HuH-7 (cell line): ENCODE measurements at places on chromosomes 7 and 10.

DNA sequence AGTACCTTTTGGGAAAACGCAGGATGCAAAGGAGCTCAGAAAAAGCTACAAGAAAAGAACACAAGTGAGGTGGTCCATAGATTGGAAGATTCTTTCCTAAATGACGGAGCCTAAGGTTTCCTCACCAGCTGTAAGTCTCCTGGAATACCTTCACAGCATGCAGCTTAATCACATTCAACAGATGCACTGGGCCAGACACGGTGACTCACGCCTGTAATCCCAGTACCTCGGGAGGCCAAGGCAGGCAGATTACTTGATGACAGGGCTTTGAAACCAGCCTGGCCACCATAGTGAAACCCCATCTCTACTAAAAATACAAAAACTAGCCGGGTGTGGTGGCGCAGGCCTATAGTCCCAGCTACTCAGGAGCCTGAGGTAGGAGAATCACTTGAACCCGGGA is 228.7 kb downstream of the FRMD4A start:
- no peak for DNase-seq

- DNase-seq: no peak
Observed at GRCh38 chr7:37193087-37193774, 255.4 kb downstream of the ELMO1 start.

GRCh38 chr7:132590162-132590561 is 13.9 kb upstream of the PLXNA4 start:
- DNase-seq: no peak

- no peak for DNase-seq
Observed at GRCh38 chr7:1553512-1554210, 2.3 kb downstream of the TMEM184A start.

DNA sequence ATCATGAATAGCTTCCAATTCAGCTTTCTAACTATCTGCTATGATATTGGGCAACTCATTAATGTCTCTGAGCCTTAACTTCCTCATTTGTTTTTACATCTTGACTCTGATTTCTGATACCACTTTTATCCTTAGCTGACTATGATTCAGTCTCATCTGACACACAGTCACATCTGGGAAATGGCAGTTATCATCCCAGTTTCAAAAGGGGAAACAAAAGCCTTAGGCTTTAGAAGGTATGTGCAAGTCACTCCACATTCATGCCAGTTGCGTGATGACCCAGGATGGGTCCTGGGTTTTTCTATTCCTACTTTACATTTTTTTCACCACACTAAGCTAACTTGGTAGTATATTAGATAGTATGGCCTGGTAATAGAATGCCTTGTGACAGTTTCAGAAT is 12.7 kb downstream of the SCIN start:
- DNase-seq: no peak

DNA sequence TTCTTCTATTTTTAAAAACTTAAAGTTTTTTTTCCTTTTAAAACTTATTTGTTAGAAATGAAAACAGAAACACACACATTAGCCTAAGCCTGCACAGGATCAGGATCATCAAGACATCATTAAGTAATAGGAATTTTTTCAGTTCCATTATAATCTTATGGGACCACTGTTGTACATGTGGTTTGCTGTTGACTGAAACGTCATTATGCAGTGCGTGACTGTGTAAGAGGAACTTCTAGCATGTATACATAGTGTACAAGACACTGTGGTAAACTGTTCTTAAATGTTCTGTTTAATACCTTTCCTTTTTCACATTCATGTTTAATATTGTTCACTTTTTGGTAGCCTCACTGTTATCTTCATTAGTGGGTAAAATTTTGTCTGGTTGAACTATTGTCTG is 12.1 kb downstream of the ENTPD7 start:
- DNase-seq: no peak

GRCh38 chr7:35701287-35701900 is 6.5 kb upstream of the HERPUD2 start:
- no peak for DNase-seq

DNA sequence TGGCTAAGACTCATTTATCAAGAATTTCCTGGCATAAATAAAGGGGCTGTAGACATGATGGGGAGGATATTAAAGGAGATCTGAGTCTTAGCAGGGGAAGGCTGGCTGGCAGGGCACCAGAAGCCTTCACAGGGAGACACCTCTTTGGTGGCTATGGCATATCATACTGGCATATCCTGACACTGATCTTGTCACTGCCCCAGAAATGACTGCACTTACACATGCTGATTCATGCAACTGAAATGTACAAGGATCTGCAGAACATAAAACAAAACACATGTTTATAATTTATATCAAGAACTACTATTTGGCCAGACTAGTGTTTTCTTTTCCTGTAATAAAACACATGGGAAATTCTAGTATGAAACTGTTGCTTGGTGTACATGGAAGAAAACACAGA is 5.5 kb upstream of the LIPN start:
- DNase-seq: no peak

- no peak for DNase-seq
Observed at GRCh38 chr7:44970523-44971051, 8.2 kb downstream of the MYO1G start.

DNA sequence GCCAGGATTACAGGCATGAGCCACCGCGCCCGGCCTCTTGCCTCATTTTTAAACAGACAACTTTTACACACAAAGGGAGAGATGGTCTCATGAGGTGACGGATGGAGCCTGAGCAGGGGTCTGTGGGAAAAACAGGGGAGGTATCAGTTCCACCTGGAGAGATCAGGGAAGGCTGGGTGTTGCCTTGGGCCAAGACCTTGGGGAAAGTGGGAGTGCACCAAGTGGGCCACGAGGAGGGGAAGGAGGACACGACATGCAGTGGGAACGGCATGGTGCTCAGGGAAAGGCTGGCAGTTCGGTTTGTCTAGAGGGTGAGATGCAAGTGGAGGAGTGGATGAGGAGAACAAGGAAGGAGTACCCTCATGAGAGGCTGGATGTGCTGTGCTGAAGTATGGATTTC is 8.9 kb upstream of the ZNF777 start:
- DNase-seq: no peak

DNA sequence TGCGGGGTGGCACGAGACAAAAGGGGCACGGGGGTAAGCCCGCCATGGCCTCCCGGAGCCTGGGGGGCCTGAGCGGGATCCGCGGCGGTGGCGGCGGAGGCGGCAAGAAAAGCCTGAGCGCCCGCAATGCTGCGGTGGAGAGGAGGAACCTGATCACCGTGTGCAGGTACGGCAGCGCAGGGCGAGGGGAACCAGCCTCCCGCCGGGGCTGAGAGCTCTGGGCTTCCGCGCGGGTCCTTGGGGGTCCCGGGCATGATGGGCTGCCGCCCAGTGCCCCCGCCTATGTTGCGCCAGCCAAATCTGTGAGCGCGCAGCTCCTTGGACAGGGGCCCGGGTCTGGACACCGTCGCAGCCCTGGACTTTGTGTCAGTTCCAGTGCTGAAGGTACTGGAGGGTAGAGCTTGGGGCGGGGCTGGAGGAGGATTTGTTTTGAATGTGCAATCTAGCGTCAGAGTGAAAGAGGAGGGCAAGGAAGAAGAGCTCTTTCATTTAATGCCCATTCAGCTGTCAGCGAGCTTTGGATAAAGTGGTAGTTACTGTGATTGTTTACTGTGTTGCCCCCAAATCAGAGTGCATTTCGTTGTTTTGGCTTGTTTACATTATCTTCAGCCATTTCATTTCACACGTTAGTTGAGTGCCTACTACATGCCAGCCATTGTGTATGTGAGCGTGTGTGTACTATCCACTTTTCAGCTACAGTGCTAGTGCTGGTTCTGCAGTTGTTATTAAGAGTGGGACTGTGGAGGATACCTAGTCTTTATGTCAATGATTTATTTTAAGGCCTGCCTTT is 777 bp downstream of the RUNDC3B start:
- peak; percentile 53 for DNase-seq

GRCh38 chr7:64871761-64872160 is 31.3 kb upstream of the ZNF273 start:
- DNase-seq: no peak

- DNase-seq: no peak
Observed at GRCh38 chr10:133246236-133246626, 8.6 kb downstream of the VENTX start.

- DNase-seq: no peak
Observed at GRCh38 chr10:5043716-5044115, 40.1 kb upstream of the AKR1C2 start.

DNA sequence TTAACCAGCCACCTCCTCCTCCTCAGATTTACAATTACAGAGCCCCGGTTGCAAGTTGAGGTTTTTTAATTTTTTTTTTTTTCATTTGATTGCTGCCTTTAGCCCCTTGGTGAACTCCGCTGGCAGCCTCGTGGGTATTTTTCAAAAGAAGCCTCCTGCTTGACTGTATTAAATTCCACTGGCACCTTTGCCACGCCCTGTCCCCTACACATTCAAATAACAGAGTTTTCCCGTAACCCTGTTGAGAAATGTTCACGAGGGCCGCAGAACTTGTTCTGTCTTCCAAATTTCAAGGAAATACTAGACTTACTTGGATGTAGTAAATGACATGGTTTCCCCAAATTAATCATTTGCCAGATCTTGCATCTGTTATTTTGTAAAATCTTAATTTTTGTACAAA is 167.0 kb downstream of the ARID5B start:
- no peak for DNase-seq

DNA sequence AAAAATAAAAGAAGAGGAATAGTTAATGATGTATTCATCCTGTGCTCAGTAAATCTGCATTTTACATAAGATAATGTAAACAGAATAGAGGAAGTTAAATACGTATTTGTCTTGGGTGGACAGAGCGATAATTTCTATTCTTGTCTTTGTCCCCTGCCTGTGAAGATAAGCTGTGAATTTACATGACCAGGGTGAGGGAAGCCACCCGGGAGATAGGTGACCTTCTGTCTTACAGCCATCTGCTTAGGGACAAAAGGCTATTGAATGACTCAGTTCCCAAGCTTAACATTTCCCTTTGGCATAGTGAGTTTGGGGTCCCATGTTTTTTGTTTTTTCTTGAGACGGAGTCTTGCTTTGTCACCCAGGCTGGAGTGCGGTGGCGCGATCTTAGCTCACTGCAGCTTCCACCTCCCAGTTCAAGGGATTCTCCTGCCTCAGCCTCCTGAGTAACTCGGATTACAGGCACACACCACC is 88.7 kb upstream of the KCTD7 start:
- no peak for DNase-seq

- no peak for DNase-seq
Observed at GRCh38 chr7:70094831-70095230, 496.6 kb downstream of the AUTS2 start.

- DNase-seq: no peak
Observed at GRCh38 chr10:93758891-93759410, 1.2 kb downstream of the LGI1 start.

- DNase-seq: peak; percentile 62
Observed at GRCh38 chr10:34861293-34862021, 46.4 kb upstream of the PARD3 start.

DNA sequence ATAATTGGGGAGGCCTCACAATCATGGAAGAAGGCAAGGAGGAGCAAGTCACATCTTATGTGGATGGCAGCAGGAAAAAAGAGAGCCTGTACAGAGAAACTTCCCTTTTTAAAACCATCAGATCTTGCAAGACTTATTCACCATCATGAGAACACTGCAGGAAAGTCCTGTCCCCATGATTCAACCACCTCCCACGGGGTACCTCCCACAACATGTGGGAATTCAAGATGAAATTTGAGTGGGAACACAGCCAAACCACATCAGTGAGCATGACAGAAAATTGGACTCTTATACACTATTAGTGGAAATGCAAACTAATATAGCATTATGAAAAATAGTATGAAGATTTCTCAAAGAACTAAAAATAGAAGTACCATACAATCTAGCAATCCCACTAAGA is 271.2 kb downstream of the MAGI2 start:
- no peak for DNase-seq

DNA sequence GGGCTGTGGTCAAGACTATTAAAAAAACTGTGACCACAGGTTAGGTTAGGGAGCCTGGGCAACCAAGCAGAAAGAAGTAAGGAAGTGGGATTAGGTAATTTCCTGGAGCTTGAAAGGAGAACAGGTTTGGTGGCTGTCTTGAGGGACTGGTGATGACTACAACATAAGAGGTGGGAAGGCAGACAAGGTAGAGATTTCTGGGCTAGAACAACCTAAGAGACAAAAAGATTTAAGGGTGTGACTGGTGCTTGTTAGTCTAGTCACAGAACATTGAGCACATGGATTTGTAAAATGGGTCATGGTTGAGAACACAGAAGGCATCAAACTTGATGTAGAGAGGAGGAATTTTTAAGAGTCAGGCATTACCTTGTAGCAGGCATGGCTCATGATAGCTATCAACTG is 123.7 kb upstream of the ASAH2 start:
- DNase-seq: no peak

- DNase-seq: no peak
Observed at GRCh38 chr10:128711806-128712205, 585.6 kb upstream of the MKI67 start.

DNA sequence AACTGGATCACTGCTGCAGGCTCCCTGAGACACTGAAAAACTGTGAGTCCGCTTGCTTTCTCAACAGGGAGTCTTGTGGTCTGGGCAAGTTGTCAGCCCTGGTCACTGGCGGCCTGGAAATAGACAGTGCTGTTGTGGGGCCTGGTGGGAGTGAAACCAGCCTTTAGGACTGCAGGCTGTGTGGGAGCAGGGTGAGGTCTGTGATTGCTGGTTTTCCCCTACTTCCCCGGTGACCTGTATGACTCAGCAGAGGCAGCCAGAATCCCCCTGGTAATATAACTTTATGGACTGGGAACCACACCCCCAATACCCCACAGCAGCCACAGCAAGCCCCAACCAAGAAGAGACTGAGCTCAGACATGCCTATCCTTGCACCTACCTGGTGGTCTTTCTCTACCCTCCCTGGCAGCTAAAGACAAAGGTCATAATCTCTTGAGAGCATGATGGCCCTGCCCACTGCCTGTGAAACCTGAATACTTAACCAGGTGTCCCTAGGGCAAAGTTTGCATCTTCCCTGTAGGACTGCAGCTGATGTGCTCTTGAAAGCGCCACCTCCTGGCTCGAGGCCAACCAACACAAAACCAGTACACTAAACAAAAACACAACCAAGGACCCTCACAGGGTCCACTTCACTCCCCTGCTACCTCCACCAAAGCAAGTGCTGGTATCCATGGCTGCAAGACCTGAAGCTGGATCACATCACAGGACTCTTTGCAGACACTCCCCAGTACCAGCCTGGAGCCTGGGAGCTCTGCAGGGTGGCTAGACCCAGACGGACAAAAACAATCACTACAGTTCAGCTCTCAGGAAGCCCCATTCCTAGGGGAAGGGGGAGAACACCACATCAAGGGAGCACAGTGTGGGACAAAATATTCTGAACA is 7.2 kb upstream of the ADAM22 start:
- no peak for DNase-seq
